DMS153 (cell line): ENCODE measurements at places on chromosomes 2 and 18.
A peak's percentile ranks its signal among the peaks of the same experiment; 100 is the strongest.

DNA sequence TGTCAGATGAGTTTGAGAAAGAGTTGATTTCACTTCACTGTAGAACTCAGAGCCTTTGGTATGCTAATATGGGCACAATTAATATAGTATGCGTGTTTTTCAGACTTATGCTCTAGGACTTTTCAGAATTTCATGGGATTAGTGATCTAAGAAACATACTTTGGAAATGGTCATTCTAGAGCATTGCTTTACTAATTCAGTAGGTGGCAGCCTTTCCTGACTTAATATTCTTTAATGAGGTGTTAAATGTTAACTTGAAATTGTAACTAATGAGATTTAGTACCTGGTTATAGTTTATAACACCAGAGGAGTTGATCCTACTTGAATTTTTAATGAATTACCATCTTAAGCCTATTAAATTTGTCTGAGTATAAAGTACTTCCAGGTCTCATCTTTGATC is 28.4 kb downstream of the ACTR2 start:
- DNase-seq: no peak

GRCh38 chr18:46705521-46705920 is 48.5 kb upstream of the LOXHD1 start:
- no peak for DNase-seq

GRCh38 chr2:235495373-235496238 is 1.8 kb downstream of the AGAP1 start:
- DNase-seq: peak; percentile 19

- no peak for DNase-seq
Observed at GRCh38 chr2:9939587-9940485, 11.7 kb upstream of the GRHL1 start.

GRCh38 chr2:113216321-113216720 is 42.5 kb downstream of the PSD4 start:
- DNase-seq: no peak

- no peak for DNase-seq
Observed at GRCh38 chr2:208586516-208586915, 179.9 kb downstream of the PTH2R start.

DNA sequence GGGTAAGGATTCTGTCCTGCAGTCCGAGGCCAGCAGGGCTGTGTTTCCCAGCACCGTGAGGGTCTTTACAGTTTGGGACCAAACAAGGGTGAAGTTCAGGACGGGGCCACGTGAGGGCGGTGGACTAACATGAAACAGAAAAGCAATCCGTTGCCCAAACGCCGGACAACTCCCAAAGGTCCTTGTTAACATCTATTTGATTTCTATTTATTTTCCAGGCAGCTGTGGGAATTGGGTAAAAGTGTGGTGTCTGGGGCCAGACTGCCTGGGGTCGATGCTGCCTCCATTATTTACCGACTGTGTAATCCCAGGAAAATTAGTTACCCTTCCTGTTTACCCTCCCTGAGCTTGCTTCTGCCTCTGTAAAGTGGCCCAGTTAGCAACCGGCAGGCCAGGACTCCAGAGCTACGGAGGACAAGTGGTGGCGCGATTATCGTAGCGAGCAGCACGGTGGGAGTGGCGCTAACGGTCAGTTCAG is 66.3 kb upstream of the TCF7L1 start:
- peak; percentile 70 for DNase-seq

GRCh38 chr2:62145478-62146100 is 50.3 kb upstream of the B3GNT2 start:
- no peak for DNase-seq

GRCh38 chr2:188380280-188380679 is 88.6 kb downstream of the GULP1 start:
- no peak for DNase-seq

GRCh38 chr2:137947728-137948336 is 16.4 kb upstream of the HNMT start:
- peak; percentile 40 for DNase-seq

GRCh38 chr2:64350996-64351395 is 103.0 kb upstream of the LGALSL start:
- DNase-seq: no peak

GRCh38 chr2:201642086-201642578 is 1.2 kb downstream of the TMEM237 start:
- no peak for DNase-seq

- no peak for DNase-seq
Observed at GRCh38 chr2:72561621-72562318, 264.1 kb downstream of the EXOC6B start.

- DNase-seq: no peak
Observed at GRCh38 chr2:39027421-39027820, 93.4 kb downstream of the SOS1 start.

DNA sequence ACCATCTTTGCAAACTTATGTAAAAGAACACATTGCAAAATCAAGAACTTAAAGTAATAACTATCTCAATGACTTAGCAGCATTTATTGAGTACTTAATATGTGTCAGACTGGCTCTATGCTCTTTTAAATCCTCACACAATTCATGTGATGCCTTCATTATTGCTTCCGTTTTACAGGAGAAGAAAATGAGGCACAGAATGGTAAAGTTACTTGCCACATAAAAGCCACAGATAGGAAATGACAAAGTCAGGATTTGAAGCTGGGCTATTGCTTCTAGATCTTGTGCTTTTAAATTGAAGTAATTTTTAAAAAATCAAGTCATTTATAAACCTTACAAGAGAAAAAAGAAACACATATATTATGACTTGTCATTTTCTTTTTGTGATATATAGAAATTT is 174.2 kb downstream of the WDR7 start:
- DNase-seq: no peak

DNA sequence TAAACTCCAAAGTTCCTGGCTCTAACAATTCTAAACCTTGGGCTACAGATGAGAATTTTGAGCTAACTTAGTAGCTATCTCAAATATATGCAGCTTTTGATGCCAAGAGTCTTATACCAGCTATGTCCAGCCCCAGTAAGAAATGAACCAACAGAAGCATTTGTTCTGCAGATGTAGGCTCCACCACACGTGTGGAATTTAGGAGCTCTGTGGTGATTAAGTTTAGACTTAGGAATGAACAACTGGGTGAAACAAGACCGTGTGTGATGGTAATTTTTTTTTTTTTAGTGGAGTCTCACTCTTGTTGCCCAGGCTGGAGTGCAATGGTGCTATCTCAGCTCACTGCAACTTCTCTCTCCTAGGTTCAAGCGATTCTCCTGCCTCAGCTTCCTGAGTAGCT is 179.7 kb downstream of the ANKRD30B start:
- no peak for DNase-seq

GRCh38 chr2:156065912-156066311 is 266.6 kb downstream of the NR4A2 start:
- no peak for DNase-seq

GRCh38 chr18:53797998-53798495 is 426.4 kb downstream of the MBD2 start:
- DNase-seq: no peak

GRCh38 chr2:235989591-235989990 is 178.6 kb downstream of the GBX2 start:
- no peak for DNase-seq

DNA sequence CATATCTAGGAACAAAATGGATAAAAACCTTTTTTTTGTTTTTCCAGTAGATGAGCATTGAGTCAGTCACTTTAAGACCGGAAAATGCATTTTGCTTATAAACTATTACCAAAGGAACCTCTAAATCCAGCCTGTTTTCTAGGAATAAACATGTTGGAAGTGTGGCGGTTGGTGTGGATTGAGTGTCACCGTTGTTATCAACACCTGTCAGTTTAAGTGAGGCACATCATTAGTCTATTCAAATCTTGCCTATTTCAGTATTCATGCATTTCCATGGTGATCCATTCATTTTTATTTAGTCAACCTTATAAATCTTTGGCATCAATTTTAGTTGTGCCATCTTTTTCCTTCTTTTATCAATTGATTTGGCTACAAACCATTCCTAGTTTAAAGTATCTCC is 3.3 kb downstream of the KLHL29 start:
- DNase-seq: no peak

GRCh38 chr2:9919512-9919911 is 32.0 kb upstream of the GRHL1 start:
- no peak for DNase-seq

GRCh38 chr18:50857694-50858093 is 21.2 kb upstream of the ME2 start:
- DNase-seq: no peak

DNA sequence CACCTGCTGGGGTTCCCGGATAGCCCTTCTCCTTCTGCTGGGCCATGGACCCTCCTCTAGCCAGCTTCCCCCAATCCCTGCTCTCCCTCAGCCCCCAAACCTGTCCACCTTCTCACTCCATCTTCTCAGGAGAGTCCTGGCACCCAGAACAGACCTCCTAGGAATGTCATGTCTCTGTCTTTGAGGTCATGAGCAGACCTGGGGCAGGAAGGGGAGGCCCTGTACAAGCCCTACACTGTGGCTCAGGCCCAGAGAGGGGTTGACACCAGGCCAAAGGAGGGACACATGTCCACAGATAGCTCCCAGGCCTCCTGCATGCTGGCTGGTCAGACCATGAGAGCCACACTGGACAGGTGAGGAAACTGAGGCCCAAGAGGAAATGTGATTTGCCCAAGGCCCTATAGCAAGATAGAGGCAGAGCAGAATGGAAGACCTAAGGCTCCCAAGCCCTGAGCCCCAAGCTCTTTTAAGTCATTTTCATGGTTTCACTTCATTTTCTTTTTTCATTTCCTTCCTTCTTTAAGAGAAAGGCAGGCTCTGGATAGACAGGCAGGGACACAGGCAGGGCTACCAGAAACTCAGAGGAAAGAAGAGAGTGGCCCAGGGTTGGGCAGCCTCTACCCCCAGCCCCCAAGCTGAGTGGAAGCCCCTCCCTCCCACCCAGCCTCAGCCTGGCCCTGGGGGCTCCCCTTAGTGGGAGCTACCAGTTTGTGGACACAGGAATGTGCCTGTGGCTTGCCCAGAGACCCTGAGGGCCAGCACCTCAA is 159.7 kb downstream of the SMAD7 start:
- DNase-seq: no peak
